ENCODE measurements at places on chromosomes 11 and 22. TPM values are rescaled to one million over a fixed set of nuclear protein-coding genes. Genes with fewer than 3 reads are reported as not detected.

MMP13 gene
- not detected for total RNA-seq

TTLL1 gene
- 4.2 TPM for total RNA-seq

RAB38 gene
- total RNA-seq: 1.6 TPM

BBOX1 gene
- total RNA-seq: not detected

SPDYC gene
- total RNA-seq: not detected

KRTAP5-7 gene
- not detected for total RNA-seq

MRGPRD gene
- not detected for total RNA-seq

CARD18 gene
- total RNA-seq: not detected

PATE4 gene
- not detected for total RNA-seq

DNA sequence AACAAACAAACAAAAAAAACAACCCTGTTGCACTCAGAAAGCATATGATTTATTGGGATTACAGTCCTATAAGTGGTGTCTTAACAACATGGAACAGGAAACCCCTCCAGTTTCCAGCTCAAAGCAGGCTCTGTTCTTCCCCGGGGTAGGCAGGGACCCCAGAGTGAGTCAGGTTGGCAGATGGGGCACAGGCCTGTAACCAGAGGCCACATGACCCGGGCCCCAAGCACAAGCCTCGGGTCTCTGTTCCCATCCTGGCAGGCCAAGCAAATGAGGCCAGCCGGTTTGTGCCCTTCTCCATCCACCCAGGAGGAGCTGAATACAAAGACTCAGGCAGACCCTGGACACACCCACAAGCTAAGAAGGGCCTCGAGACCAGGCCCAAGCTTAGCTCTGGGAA is 75.8 kb downstream of the NAT10 start:
- no peak overlapping the region for H3K4me3 ChIP-seq
- H3K36me3 ChIP-seq: no peaks in the 10 kb centered on the region
- no peak for DNase-seq
- no peaks in the 10 kb centered on the region for H3K27me3 ChIP-seq

DNA sequence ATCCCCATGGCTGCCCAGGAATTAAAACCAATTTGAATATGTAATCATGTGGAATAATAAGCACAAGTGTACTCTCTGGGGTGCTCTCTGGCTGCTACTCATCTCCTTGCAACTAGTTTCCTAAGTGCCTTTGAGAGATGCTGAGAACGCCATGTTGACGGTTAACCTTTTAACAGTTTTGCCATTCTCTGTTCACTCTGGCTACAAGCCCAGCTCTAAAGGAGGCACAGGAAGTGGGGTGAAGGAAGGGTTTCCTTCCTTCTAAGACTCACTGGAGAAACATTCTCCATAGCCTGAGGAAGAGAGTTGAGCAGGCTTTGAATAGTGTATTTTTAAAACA is 122.0 kb upstream of the ZC3H12C start:
- peaks cover 6% of the 10 kb centered on the region for H3K4me1 ChIP-seq
- H3K27ac ChIP-seq: no peak overlapping the region
- no peaks in the 10 kb centered on the region for H3K36me3 ChIP-seq
- peak; percentile 16 for DNase-seq

- DNase-seq: no peak
- no peaks in the 10 kb centered on the region for H3K27me3 ChIP-seq
These were observed 227.8 kb downstream of the BRD1 start for GRCh38 chr22:49599691-49600455.

- no peak overlapping the region for H3K27ac ChIP-seq
- H3K4me3 ChIP-seq: no peak overlapping the region
- no peaks in the 10 kb centered on the region for H3K27me3 ChIP-seq
- H3K4me1 ChIP-seq: no peaks in the 10 kb centered on the region
- DNase-seq: no peak
These were observed 33.3 kb downstream of the NF2 start for GRCh38 chr22:29636751-29637150.

GRCh38 chr22:40007853-40008710 is 13.3 kb downstream of the FAM83F start:
- H3K27me3 ChIP-seq: no peaks in the 10 kb centered on the region
- H3K4me1 ChIP-seq: no peaks in the 10 kb centered on the region
- no peak for DNase-seq
- H3K27ac ChIP-seq: no peak overlapping the region
- H3K36me3 ChIP-seq: no peaks in the 10 kb centered on the region

- H3K4me1 ChIP-seq: no peaks in the 10 kb centered on the region
- DNase-seq: no peak
- no peaks in the 10 kb centered on the region for H3K27me3 ChIP-seq
- no peak overlapping the region for H3K27ac ChIP-seq
- H3K4me3 ChIP-seq: no peak overlapping the region
- H3K36me3 ChIP-seq: no peaks in the 10 kb centered on the region
These were observed 131.9 kb upstream of the NARS2 start for GRCh38 chr11:78706551-78706950.

DNA sequence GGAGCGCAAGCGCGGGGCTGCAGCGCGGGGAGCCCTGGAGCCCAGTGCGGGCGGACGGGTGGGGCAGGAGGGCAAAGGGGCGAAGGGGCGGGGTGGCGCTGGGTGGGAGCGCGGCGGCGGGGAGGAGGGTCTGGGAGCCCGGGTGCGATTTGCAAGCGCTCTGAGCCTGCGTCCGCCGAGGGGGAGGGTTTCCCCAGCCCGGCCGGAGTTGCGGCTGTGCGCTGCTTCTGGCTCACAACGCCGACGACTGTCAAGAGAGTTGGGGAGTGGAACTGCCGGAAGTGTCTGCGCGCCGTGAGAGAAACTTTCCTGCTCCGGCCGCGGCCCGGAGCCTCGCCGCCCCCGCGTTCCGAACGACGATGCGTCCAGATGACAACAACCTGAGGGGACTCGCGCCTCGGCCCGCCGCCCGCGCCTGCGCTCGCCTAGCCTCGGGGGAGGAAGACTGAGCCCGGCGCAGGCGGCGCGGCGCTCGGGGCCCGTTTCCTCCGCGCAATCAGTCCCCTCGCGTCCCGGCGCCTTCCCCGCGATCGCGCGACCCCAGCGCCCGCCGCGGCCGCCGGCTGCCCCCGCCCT is at the start of gene ARHGAP42:
TSS of gene ARHGAP42 (plus strand) at position 235 of the 576 bp plus-strand sequence. CDS start 391 bp downstream, outside the sequence.
- DNase-seq: peak; percentile 30
- no peak within 1 kb of the TSS for H3K4me3 ChIP-seq
- no peak within 1 kb of the TSS for H3K27ac ChIP-seq
- H3K27me3 ChIP-seq: peaks cover 5% of the 10 kb centered on the region
- no peaks in the 10 kb centered on the region for H3K36me3 ChIP-seq

- H3K36me3 ChIP-seq: no peaks in the 10 kb centered on the region
- H3K27me3 ChIP-seq: no peaks in the 10 kb centered on the region
- DNase-seq: no peak
- peaks cover 6% of the 10 kb centered on the region for H3K4me1 ChIP-seq
These were observed 50.5 kb downstream of the NNMT start for GRCh38 chr11:114346709-114347141.

GRCh38 chr11:28736256-28736655 is 628.1 kb downstream of the METTL15 start:
- DNase-seq: no peak
- no peaks in the 10 kb centered on the region for H3K36me3 ChIP-seq
- H3K4me3 ChIP-seq: no peak overlapping the region
- no peaks in the 10 kb centered on the region for H3K27me3 ChIP-seq
- H3K4me1 ChIP-seq: no peaks in the 10 kb centered on the region

- no peaks in the 10 kb centered on the region for H3K4me1 ChIP-seq
- DNase-seq: no peak
- H3K27ac ChIP-seq: no peak overlapping the region
- H3K4me3 ChIP-seq: no peak overlapping the region
- H3K36me3 ChIP-seq: no peaks in the 10 kb centered on the region
- no peaks in the 10 kb centered on the region for H3K27me3 ChIP-seq
These were observed 23.5 kb downstream of the APLNR start for GRCh38 chr11:57213342-57214097.

DNA sequence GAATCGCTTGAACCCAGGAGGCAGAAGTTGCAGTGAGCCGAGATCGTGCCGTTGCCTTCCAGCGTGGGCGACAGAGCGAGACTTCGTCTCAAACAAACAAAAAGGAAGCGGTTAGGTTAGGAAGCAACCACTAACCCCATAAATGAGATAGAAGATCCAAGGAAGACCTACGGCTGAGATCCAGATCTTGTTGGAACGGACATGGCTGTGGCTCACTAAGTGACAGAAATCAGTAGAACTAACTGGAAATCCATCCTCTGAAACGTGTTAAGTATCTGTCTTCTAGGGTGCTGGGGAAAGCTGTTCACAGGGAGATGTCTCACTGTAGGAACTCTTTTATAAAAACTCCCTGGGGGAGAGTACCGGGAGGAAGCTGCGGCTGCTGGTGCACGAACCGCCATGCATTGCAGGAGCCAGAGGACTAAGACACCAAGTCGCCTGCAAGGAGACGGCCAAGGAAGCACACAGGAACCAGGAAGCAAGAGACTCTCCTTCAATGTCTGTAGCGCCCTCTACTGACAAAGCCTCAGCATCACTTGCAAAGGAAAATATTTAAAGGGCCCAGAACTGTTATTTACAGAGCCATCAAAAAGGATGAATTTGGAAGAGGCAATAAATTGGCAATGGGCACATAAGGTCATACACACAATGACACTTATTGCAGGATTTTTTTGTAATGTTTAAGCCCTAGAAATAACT is 16.9 kb upstream of the SPTY2D1 start:
- no peaks in the 10 kb centered on the region for H3K36me3 ChIP-seq
- no peaks in the 10 kb centered on the region for H3K27me3 ChIP-seq
- peak; percentile 8 for DNase-seq
- H3K27ac ChIP-seq: no peak overlapping the region

DNA sequence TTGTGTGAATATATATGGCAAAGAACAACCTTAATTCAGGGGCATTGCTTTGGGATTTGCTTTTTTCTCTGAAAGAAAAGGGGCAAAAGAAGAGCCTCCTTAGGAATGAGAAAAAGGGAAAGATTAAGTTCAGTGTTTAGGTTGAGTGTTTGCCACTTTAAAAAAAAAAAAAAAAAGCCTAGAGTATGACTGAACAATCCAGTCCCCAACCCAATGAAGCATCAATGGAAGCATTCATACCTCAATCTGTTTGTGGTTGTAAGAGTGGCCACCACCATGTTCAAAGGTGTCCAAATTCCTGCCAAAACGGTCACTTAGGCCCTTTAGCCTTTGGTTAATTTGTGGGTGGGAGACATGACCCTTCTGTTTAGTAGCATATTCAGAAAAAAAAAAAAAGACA is 260.6 kb downstream of the SOX6 start:
- H3K4me3 ChIP-seq: no peak overlapping the region
- H3K27ac ChIP-seq: no peak overlapping the region
- H3K27me3 ChIP-seq: no peaks in the 10 kb centered on the region
- DNase-seq: no peak

GRCh38 chr11:14422052-14422813 is 63.2 kb upstream of the RRAS2 start:
- H3K27me3 ChIP-seq: no peaks in the 10 kb centered on the region
- no peaks in the 10 kb centered on the region for H3K4me1 ChIP-seq
- no peak overlapping the region for H3K27ac ChIP-seq
- no peak overlapping the region for H3K4me3 ChIP-seq
- no peaks in the 10 kb centered on the region for H3K36me3 ChIP-seq
- DNase-seq: no peak

GRCh38 chr22:30181459-30182349 is 64.9 kb downstream of the LIF start:
- no peaks in the 10 kb centered on the region for H3K36me3 ChIP-seq
- no peak overlapping the region for H3K27ac ChIP-seq
- H3K4me1 ChIP-seq: peaks cover 40% of the 10 kb centered on the region
- no peaks in the 10 kb centered on the region for H3K27me3 ChIP-seq
- DNase-seq: no peak

- no peak for DNase-seq
- peak overlapping the region; percentile 87 for H3K4me3 ChIP-seq
- peaks cover 99% of the 10 kb centered on the region for H3K4me1 ChIP-seq
These were observed 42.8 kb downstream of the MED15 start for GRCh38 chr22:20550057-20550817.

GRCh38 chr22:46071451-46072109 is 78.7 kb upstream of the PPARA start:
- peaks cover 7% of the 10 kb centered on the region for H3K27me3 ChIP-seq
- DNase-seq: no peak
- no peak overlapping the region for H3K4me3 ChIP-seq
- H3K27ac ChIP-seq: no peak overlapping the region
- H3K4me1 ChIP-seq: peaks cover 24% of the 10 kb centered on the region

DNA sequence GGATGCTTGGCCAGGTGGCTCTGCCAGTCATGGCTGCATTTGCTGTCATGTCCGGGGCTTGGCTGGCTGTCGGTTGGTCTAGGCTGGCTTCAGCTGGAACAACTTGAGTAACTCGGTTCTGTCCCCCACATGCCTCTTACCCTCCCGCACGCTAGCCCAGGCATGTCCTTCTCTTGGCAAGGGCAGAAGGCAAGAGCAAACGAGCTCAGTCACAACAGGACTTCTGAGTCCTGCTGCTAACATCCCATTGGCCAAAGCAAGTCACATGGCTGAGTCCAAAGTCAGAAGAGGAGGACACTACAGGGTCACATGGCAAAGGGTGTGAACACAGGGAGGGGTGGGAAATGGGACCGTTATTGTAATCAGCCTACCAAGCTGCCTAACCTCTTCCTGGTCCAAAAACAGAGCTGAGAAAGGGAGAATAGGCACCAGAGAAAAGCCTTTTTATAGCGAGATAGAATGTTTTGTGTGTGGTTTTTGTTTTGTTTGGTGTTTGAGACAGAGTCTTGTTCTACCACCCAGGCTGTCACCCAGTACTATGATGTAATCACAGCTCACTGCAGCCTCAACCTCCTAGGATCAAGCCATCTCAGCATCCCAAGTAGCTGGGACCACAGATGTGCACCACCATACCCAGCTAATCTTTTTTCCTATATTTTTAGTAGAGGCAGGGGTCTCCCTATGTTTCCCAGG is 81.9 kb downstream of the MN1 start:
- H3K36me3 ChIP-seq: no peaks in the 10 kb centered on the region
- H3K4me3 ChIP-seq: no peak overlapping the region
- H3K4me1 ChIP-seq: no peaks in the 10 kb centered on the region
- peaks cover 2% of the 10 kb centered on the region for H3K27me3 ChIP-seq
- H3K27ac ChIP-seq: no peak overlapping the region
- no peak for DNase-seq

GRCh38 chr11:23097891-23098290 is 237.6 kb upstream of the CCDC179 start:
- no peak for DNase-seq
- no peak overlapping the region for H3K27ac ChIP-seq
- H3K4me3 ChIP-seq: no peak overlapping the region
- H3K36me3 ChIP-seq: no peaks in the 10 kb centered on the region
- no peaks in the 10 kb centered on the region for H3K27me3 ChIP-seq

DNA sequence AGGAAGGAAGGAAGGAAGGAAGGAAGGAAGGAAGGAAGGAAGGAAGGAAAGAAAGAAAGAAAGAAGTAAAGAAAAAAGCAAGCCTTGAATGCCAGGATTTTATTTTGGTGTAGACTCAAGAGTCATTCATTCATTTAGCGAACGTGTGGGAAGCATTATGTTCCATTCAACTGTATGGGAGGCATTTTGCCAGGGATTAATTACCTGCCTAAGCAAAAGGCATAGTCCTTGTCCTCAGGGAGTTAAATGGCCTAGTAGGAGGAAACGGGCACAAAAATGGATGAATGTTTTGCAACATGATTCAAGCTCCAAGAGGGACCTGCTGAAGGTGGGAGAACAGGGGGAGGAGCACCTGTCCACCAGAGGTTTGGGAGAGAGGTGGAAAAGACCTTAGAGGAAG is 16.2 kb upstream of the ZNRF3 start:
- no peaks in the 10 kb centered on the region for H3K27me3 ChIP-seq
- no peak overlapping the region for H3K27ac ChIP-seq
- H3K4me1 ChIP-seq: no peaks in the 10 kb centered on the region
- DNase-seq: no peak
- H3K4me3 ChIP-seq: no peak overlapping the region

GRCh38 chr11:2704896-2705606 is 5.3 kb upstream of the KCNQ1OT1 start:
- no peak overlapping the region for H3K27ac ChIP-seq
- H3K36me3 ChIP-seq: no peaks in the 10 kb centered on the region
- H3K27me3 ChIP-seq: no peaks in the 10 kb centered on the region
- peaks cover 5% of the 10 kb centered on the region for H3K4me1 ChIP-seq
- no peak for DNase-seq
- H3K4me3 ChIP-seq: no peak overlapping the region

Data from CD4-positive, CD25-positive, alpha-beta regulatory T cell (primary cell).